Suppressor macrophage treated with lipopolysaccharide for 4 hours (primary cell): ENCODE measurements at places on chromosomes 4 and X.

- DNase-seq, result no peak
Observed at GRCh38 chrX:149131774-149132173, 373.3 kb downstream of the IDS start.

GRCh38 chr4:89434364-89434988 lies 126.9 kb upstream of the GPRIN3 start:
- DNase-seq, result peak; percentile 63

DNA sequence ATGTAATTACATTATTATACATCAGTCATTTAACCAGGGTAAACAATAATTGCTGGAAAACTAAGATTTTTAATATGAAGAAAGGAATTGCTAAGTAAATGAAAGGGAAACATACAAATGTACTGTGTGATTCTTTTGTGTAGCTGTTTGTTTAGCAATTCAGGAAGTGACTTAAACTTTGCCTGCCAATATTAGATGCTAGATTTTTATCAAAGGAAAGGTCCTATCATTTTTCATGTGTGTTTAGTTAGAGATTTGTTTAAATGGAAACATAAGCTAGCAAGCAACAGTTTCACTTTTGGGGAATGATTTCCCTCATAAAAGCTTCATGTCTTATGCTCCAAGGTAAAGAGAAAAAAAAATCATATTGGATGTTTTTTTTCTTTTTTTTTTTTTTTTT lies 95.1 kb upstream of the LIMCH1 start:
- DNase-seq, result no peak

- DNase-seq, result peak; percentile 0
Observed at GRCh38 chr4:93199492-93199891, 629.1 kb upstream of the ATOH1 start.

DNA sequence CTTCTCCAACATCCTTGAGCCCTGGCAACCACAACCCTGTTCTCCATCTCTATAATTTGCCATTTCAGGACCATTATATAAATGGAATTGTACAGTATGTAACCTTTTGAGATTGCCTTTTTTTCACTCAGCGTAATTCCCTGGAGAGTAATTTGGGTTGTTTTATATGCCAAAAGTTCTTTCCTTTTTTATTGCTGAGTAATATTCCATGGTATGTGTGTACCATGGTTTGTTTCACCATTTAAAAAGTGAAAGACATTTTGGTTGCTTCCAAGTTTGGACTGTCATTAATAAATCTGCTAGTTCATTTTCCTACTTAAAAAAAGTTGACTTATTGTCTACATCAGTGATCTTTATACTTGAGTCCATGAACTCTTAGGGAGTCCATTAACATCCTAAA lies 33.0 kb upstream of the SMIM10 start:
- no peak for DNase-seq

DNA sequence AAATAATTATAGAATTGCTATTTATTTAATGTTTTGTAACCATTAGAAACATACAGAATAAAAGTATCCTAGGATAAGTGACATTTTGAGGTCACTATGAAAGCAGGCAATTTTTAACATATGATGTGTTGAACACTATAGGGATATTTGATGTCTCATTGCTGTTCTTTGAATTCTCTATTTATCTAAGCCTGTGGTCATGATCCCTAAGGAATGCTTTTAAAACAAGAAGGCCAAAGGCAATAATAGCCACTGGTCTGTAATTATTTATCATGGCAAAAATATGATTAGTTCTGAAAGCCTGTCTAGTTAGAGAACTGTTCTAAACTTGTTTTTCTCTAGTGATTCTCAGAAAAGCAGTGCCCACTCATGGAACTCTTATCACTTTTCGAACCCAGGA lies 186.6 kb downstream of the RPA4 start:
- no peak for DNase-seq

- DNase-seq, result no peak
Observed at GRCh38 chr4:99612281-99612680, 37.7 kb downstream of the MTTP start.
